ENCODE measurements at places on chromosomes 5 and 9.

GRCh38 chr9:124357721-124358361, 57.4 kb downstream of the PSMB7 start:
- DNase-seq: no peak

DNA sequence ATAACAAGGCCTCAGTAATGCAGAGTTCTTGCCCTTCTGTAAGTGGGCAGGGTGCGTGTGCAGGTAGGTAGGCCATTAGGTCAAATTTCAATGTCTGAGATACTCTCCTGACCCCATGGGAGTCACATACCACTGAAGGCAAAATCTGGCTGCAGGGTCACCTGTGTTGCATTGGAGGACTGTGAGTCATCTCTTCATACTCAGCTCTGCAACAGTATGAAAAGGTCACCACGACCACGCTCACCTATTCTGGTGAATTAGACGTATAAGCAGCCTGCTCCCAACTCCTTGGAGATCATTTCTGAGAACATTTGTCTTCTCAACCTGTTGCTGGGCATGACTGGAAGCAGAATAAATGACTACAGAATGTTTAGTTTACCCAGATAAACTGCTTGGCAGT, 599.8 kb downstream of the PDE4D start:
- no peak for DNase-seq

- DNase-seq: no peak
Observed at GRCh38 chr9:127876026-127876763, 1.3 kb downstream of the AK1 start.

GRCh38 chr5:38543074-38543473, 13.4 kb downstream of the LIFR start:
- DNase-seq: no peak

GRCh38 chr9:15403155-15403554, 19.5 kb upstream of the SNAPC3 start:
- no peak for DNase-seq

DNA sequence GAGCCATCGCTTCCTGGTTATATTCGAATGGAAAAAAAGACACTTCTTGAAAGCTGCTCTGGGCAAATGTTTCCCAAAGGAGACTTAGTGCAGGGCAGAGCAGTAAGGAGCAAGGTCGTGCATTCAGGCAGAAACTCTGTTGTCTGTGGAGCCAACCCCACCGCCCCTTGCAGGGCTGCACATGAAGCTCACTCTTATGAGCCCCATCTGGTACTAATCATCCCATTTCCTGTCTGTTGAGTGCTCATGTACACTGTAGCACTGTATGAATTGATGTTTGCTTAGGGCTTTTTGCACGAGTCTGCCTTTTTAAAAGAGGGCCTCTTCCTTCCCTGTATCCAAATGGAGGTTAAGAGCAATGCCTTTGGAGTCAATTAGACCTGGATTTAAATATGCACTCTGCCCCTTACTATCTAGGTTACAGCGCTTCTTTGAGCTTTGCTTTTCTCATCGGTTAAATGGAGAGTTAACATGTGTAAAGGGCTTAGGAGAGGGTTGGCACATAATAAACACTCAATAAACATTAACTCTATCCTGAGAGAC, 25.4 kb downstream of the HMHB1 start:
- DNase-seq: peak; percentile 15

DNA sequence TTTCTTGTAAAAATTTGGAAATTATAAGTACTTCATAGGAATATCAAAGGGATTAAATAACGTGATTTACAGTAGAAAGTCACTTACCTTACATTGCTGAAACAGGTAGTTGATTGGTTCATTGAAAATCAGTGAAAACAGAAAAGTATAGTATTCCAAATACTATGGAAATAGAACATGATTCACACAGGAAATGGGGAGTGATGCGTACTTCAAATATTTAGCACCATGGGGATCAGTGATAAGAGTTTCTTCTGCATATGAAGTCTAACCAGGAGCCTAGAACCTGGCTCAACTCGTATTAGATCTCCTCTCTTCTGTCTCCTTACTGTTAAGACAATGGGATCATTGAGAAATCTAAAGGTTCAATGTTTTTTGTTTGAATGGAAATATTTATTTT, 133.3 kb downstream of the FAM174A start:
- DNase-seq: no peak

GRCh38 chr5:168047669-168048111, 243.8 kb upstream of the WWC1 start:
- DNase-seq: no peak

- peak; percentile 29 for DNase-seq
Observed at GRCh38 chr5:58462623-58463230, 2.8 kb upstream of the PLK2 start.

GRCh38 chr5:92518318-92518904, 1062.6 kb downstream of the NR2F1-AS1 start:
- DNase-seq: peak; percentile 33
